Activated T-helper 1 cell treated with Interleukin-2 at 50 U/mL for 16 hours (primary cell): ENCODE measurements at places on chromosomes 2 and 18.

DNA sequence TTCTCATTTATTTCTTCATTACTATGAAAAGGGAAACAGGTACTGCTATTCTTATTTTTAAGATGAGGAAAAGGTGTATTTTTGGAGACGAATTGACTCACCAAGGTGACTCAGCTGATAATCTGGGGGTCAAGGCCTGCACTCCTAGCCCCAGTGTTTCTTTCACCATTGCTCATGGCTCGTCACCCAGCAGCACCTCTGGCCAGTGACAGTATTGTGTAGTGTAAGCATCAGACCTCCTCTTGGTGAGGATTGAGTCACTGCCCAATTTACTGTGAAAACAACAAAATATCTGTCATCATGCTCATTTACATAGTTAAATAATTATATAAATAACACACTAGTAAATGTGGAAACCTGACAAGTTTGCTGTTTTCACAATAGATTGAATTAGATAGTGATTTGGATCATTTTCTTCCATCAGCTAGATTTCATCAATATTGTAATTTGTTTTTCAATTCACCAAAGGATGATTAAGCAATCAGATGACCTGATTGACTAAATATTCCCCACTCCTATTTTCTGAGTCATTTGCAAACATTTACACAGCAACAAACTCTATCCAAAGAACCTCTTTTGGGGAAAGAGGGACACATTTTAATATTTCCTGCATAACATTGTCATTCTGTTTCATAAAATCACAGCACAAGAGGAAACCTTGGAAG is 492.8 kb upstream of the RAB12 start:
- no peak for DNase-seq

- no peak for DNase-seq
These were observed 2.2 kb upstream of the IL1R1 start for GRCh38 chr2:102140377-102140776.

DNA sequence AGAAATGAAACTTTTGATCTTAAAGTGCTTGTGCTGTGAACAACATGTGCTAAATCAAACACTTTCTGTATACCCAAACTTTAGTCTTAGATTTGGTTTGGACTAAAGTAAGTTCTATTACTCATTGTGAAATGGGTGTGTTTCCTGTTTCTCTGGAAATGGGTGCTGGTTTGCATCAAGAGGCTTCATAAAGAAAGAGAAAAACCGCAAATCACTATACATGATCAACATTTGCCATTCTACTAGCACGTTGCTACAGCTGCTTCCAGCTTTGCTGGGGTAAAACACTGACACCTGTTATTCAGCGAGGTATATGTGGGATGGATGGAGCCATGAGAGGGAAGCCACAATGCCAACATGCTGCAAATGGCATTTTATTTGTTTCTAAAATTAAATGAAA is 547.0 kb upstream of the ACVR2A start:
- DNase-seq = peak; percentile 13

GRCh38 chr18:75818383-75818782 is 390.9 kb upstream of the SMIM21 start:
- DNase-seq = no peak

DNA sequence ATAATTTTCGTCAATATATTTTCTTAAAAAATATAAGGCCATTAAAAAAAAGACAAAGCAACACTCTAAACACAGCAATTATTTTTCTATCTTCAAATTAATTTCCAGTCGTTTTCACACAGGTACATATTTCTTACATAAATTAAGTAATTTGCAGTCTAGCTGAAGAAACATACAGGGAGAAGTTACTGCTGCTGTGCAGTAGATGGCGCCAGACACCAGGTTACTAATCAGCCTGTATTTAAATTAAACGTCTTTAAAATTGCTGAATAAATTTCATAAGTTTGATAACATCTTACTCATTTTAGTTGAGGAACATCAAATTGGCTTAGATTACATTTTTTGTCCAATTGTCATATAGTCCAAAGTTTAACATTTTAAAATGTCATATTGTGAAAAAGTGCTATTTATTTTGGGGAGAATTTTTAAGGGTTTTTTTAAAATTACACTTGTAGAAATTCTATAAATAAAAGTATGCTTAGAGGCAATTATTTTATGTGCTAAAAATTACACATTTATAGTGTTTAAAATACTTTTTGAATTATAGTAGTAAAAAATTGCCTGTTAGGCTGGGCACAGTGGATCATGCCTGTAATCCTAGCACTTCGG is 88.4 kb downstream of the PMAIP1 start:
- peak; percentile 2 for DNase-seq

GRCh38 chr2:100924520-100925451 is 77.3 kb upstream of the RPL31 start:
- DNase-seq = peak; percentile 4

GRCh38 chr2:59938181-59938580 is 615.3 kb downstream of the BCL11A start:
- no peak for DNase-seq

- DNase-seq = no peak
These were observed 191.6 kb downstream of the TCF4 start for GRCh38 chr18:55396267-55396905.

DNA sequence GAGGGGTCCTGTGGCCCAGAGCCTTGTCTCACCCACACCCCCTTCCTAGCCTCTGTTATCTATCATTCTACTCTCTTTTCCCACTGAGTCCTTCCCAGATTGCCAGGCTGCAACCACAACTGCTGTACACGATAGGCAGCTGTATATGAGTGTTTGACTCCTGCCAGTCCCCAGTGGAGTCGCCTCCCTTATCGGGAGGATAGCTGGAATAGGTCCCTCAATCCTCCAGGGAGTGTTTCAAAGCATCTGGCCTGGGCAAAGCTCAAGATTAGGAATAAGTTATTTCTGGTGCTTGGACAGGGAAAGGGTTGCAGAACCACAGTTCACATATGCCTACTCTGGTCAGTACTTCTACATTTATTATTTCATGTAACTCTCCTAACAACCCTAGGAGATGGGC is 4.8 kb downstream of the MSGN1 start:
- DNase-seq = no peak

DNA sequence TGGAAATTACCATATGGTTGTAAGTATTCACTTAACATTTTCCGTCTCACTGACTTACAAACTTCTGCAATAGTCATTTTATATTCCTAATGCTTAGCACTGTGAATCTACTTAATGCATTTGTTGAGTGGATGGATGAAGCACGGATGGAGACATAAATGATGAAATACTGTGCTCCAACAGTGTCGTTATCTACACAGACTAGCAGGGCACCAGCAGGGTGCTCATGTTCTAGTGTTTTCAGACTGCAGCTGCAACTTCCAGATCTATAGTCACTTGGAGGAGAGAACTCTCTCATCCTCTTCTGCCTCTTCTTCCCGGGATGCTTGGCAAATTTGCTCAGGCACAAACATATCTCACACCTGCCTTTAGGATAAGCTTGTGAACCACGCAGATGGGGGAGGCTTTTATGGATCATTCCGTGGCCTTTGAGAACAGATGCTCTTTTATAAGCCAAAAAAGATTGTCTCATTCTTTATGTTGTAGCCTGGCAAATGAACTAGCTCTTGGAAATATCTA is 797.7 kb downstream of the MBD2 start:
- no peak for DNase-seq

DNA sequence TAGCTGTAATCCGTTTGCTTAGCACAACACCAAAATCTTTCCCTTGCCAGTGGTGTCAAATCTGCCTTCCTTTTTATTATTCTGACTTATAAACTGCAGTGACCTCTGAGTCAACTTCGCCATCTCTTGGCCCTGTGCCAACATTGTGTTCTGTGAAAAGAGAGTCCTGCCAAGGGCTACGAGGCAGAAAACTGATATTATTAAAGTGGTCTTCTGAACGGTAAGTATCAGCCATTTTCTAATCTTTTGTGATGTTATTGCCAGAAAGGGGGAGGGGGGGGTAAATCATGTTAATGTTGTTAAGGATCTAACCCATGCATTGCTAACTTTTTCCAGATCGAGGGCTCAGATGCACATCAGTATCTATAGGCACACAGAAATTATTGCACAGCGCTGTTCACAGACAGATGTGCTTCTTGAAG is 121.5 kb upstream of the LTBP1 start:
- DNase-seq = no peak

DNA sequence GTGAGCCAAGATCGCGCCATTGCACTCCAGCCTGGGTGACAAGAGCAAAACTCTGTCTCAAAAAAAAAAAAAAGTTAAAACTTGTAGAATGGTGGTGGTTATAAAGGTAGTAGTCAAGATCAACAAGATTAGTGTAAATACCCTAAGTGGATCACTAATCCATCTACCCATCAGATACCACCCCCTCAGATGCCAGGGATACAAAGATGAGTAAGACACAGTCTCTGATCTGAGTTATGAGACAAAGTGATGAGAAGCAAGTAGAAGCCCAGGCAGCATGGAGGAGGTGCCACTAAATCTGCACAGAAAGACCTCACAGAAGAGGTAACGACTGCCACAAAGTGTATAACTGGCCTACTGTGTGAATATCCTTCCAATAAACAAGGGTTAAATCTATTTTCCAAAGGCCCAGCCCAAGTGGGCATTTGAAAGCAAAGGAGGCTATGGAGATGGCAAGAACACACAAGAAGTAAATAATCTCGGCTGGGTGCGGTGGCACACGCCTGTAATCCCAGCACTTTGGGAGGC is 20.2 kb downstream of the NFE2L2 start:
- no peak for DNase-seq

DNA sequence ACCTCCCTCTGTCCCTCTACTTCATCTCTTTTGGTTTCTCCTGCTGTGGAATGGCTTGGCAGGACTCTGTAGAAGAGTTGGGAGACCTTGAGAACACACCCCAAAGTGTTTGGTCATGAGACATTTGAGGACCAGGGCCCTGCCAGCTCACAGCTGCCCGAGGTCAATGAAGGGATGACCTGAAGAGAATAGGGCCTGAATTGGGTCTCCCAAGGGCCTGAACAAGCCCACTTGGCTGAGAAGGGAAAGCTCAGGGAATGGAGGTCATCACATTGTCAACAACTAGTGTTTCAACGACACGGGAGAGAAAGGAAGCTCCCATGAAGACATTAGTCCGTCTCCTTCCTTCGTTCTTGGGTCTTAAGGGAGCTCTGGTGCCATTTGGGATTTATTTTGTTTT is 52.8 kb downstream of the TTC32 start:
- no peak for DNase-seq

DNA sequence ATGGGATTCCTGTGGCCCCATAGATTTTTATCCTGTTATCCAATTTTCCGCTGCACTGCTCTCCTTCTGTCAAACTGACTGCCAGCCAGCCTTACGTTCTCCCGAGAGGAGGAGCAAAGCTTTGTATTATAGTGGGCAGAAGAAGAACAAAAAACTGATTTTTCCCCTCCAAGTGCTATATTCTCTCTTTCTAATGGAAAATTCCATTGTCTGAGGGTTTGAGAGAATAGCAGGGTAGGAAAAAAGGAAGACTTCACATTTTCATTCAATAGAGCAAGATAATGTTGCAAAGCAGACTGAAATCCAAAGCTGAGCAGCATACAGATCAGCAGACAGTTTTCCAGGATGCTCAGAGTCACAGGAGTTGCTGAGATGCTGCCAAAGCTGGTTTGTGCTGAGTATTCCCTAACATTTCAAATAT is 238.0 kb downstream of the UBE2E3 start:
- no peak for DNase-seq

GRCh38 chr2:110662560-110662959 is 15.3 kb downstream of the BUB1 start:
- DNase-seq = no peak

DNA sequence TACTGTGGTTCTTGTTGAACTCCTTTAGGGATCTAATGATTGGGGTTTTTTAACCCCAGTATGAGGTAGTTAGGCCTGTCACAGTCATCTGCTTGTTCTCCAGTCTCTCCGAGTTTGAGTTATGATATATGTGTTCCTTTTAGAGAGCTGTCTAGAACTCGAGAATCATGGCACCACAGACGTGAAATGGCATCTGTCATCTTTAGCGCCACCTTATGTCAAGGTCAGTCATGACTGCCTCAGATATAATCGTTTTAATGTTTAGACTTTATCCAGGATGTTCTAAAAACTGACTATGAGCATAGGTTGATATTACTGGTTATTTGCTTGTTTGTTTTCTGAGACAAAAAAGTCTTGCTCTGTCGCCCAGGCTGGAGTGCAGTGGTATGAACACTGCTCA is 112.2 kb downstream of the CEP192 start:
- no peak for DNase-seq

- DNase-seq = no peak
These were observed 108.5 kb upstream of the COL3A1 start for GRCh38 chr2:188865681-188866080.

- no peak for DNase-seq
These were observed 227.4 kb downstream of the SS18 start for GRCh38 chr18:25862881-25863600.

DNA sequence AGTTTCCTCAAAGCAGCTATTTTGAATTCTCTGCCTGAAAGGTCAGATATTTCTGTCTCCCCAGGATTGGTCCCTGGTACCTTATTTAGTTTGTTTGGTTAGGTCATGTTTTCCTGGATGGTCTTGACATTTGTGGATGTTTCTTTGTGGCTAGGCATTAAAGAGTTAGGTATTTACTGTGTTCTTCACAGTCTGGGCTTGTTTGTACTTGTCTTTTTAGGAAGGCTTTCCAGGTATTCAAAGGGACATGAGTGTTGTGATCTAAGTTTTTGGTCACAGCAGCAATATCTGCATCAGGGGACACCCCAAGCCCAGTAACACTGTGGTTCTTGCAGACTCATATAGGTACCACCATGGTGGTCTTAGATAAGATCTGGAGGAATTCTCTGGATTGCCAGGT is 11.8 kb downstream of the MYO3B start:
- DNase-seq = no peak

DNA sequence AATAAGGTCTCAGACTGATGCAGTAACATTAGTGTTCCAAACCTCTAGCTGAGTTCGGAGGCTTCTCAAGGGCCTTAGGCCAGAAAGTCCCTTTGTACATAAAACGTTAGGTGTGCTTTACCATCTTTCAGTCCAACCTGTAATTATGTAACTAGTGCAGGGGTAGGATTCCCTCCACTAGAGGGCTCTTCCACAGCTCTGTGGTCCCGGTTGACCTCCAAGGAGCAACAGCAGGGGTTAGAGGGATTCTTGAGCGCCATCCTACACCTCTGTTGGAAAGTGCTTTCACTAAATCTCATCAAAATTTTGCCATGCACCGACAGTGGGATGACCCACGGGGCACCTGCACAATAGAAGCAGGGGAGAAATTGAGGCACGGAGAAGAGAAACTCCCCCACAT is 155.8 kb upstream of the LRP1B start:
- no peak for DNase-seq

DNA sequence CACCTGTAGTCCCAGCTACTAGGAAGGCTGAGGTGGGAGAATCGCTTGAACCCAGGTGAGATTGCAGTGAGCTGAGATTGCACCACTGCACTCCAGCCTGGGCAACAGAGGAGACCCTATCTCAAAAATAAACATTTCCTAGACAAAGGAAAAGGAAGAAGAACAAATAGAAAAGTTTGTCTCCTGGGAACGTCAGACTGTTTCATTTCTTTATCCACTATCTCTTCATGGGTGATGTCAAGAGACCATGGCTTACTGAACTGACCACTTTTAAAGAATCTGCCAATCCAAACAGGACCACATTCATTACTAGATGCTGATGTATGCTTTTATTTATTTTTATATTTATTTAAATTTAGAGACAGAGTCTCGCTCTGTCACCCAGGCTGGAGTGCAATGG is 26.8 kb downstream of the COX7A2L start:
- no peak for DNase-seq
